Fibroblast of upper back skin (primary cell): ENCODE measurements at places on chromosomes 1 and 21.

- peak; percentile 72 for DNase-seq
These were observed 590.6 kb downstream of the NUF2 start for GRCh38 chr1:163912170-163912884.

DNA sequence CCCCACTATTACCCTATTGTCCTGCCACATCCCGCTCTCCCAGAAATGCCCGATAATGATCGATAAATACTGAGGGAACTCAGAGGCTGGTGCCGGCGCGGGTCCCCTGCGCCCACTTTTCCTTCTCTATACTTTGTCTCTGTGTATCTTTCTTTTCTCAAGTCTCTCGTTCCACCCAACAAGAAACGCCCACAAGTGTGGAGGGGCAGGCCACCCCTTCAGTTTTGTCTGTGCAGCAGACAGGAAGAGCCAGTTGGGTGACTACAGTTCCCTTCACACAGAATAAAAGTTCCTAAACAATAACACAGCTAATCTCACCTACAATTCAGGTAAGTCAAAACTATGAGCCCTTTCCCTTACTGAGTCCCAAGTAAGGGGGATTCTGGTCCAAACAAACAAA lies 423.7 kb downstream of the SMYD3 start:
- DNase-seq: no peak

- no peak for DNase-seq
These were observed 18.9 kb downstream of the FCGR2B start for GRCh38 chr1:161681879-161682278.

DNA sequence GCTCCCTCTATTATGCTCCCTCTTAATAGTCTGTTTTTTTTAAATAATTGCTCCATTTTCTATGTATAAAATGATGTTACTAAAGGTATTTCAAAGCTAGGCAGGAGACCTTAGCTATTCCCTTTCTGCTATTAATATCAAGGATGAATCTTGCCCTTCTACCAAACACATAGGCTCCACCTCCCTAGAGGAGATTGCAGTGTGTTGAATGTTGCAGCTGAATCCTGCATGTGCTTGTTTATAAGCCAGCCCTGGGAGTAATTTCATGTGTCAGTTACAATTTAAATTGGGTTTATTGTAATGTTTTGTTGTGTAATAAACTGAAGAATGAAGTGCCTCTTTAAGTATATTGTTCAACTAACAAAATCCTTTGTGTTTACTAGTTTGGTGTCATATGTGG lies 66.0 kb downstream of the TMEM200B start:
- no peak for DNase-seq

GRCh38 chr1:31689379-31689778 lies 14.4 kb downstream of the COL16A1 start:
- no peak for DNase-seq

- no peak for DNase-seq
These were observed 9.6 kb upstream of the C8B start for GRCh38 chr1:56975446-56975845.

- no peak for DNase-seq
These were observed 170.3 kb upstream of the DUSP10 start for GRCh38 chr1:221912230-221912629.

DNA sequence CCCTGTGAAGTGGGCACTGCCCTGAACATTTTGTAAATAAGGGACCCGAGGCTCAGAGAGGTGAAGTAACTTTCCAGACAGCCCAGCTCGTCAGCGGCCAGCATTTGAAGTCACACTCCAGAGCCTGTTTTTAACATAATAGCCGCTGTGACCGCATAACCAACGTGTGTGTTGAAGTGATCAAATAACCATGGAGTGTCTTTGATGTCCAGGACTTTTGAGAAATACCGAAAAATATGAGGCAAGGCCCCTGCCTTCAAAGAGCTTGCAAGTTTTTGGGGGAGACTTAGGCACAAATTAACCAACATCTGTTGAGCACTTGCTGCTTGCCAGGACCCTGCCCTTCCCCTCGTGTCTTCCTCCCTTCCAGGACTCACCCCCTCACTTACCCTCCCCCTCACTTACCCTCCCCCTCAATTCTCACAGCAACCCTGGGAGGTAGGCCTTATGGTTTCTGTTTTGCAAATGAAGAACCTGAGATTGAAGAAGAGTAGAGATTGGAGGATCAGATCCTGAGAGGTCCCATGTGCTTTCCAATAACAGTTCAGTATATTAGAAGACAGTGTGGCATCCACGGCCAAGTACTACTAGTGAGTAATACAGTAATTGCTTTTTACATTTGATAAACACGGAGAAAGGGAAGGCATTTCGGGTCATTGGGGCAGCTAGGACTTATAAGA lies 1.3 kb upstream of the SLC16A1 start:
- peak; percentile 91 for DNase-seq

DNA sequence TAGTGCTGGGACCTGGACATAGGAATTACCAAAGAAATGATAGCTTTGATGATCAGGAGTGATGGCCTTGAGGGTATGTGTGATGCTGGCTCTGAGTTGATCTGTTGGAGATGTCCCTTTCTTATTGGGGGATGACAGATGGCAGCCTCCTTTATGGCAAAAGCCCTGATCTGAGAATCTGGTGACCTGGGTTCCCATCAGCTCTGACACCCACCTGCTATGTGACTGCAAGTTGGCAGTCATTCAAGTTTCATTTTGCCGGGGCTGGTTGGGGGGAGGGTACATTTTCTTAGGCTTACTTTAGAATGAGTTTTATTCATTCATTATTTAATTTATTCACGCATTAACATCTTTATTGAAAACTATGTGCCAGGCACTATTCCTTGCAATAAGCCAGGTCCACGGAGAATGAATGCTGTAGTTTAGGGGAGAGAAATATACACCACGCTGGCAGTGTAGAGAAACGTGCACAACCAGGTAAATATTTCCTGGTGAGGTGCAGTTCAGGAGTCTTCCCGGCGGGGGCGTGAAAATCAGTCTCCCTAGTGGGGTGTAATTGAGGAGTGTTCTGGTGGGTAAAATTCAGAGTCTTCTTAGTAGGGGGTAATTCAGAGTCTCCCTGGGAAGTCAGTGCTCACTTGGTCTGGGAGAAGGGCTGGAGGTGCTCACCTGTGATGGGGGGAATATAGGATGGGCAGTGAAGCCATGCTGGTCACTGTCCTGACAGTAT lies 401.3 kb downstream of the CAMTA1 start:
- no peak for DNase-seq

DNA sequence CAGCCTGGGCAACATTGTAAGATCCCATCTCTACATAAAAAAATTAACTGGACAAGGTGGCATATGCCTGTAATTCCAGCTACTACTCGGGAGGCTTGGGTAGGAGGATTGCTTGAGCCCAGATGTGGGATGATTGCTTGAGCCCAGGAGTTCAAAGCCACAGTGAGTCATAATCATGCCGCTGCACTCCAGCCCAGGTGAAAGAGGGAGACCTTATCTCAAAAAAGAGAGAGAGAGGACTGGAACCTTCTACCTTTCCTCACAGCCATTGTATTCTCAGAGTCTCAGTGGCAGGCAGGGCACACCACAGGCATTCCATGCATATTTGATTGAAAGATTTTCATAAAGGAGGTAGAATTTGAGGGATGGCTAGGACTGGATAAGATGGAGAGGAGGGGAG lies 78.4 kb downstream of the KIF14 start:
- no peak for DNase-seq

GRCh38 chr1:90779573-90779972 lies 62.5 kb upstream of the BARHL2 start:
- DNase-seq: no peak
